Uterus (tissue), 4 donors: ENCODE measurements at places on chromosomes 5 and 9. TPM values are rescaled to one million over a fixed set of nuclear protein-coding genes. Genes with fewer than 3 reads are reported as not detected.

DNA sequence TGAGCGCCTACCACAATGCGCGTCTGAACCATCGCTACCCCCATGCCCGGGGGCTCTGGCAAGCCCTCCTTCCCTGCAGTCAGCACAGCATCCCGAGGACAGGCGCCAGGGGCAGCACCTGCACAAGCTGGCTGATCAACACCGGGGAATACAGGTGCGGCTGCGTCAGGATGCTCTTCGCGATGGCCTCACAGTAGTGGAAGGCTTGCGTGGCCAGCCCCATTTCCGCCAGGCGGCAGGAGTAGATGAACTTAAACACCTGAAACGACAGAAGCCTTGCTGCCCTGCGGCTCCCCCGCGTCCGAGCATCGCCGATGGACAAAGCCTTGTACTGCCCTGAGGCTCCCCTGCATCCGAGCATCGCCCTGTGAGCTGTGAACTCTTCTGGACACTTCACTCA lies 17.7 kb upstream of the INPP5E start:
- DNase-seq, result no peak

- DNase-seq, result no peak
Observed at GRCh38 chr5:63220244-63220643, 641.6 kb downstream of the LRRC70 start.

DNA sequence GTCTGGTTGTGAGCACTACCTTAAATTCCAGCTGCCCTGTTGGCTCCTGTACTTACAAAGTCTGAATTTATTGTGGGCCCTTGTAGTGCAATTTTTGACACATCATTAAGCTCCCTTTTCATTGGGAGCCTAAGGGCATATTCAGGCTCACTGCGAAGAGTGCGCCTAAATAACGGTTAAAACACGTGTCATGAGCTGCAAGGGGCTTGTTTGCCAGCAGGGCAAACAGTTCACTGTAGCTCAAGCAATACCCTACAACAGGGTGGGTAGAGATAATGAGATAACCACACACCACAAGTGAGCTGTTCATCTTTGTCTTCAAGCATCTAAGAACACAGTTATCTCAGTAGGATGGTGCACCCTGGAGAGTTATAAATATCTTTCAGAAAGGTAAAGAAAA lies 214.2 kb downstream of the SLF1 start:
- no peak for DNase-seq

- DNase-seq, result no peak
Observed at GRCh38 chr5:110195288-110195687, 505.6 kb downstream of the MAN2A1 start.

- no peak for DNase-seq
Observed at GRCh38 chr5:149453618-149454415, 74.7 kb upstream of the IL17B start.

DNA sequence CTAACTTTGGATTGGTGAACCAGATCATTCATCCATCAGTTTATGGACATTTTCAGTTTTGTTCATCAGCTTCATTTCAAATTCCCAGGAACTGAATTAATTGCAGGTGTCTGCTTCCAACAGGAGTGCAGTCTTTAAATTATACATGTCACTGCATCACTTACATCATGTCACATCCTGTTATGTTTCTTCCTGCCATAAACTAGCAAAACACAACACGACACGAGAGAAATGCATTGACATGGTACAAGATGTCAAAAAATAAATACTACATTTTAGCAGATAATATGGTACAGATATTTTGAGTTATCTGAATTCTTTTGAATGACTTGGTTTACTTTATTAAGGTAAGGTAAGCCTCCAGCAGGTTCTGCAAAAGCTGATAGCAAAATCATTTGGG lies 415.5 kb downstream of the NR2F1-AS1 start:
- DNase-seq, result no peak

GRCh38 chr5:98825582-98826375 lies 52.3 kb downstream of the RGMB start:
- no peak for DNase-seq

DNA sequence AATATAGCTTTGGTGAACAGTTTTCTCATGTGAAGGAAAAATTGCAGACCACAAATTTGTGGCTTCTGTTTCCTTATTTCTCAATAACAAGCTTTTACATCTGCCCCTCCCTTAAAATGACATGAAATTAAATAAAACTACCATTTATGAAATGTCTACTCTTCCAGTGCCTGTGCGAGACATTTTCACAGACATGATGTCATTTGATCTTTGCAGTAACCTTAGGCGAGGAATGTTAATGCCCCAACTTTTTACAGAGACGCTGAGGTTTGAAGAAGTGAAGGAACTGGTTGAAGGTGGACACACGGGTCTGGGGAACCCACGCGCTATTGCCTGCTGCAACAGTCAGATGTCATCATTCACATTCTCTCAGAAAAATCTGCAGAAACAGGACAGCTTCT lies 61.5 kb downstream of the OSTF1 start:
- no peak for DNase-seq

- peak; percentile 6 for DNase-seq
Observed at GRCh38 chr5:132243366-132243977, 14.0 kb upstream of the PDLIM4 start.

- no peak for DNase-seq
Observed at GRCh38 chr5:82991678-82992323, 85.4 kb downstream of the TMEM167A start.

GRCh38 chr5:40813698-40814281 lies 15.6 kb upstream of the PRKAA1 start:
- no peak for DNase-seq

DNA sequence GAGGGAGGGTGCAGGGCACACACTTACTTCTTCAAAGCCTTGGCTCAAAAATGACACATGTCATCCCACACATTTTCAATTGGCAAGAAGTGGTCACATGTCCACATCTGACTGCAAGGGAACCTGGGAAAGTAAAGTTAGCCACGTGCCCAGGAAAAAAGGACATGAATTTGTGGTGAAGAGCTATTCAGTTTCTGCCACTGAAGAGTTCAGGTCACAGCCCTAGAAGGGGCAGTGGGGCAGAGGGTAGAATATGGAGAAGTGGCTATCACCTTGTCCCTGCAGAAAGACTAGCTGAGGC lies 1.9 kb upstream of the RGS14 start:
- DNase-seq, result no peak

DNA sequence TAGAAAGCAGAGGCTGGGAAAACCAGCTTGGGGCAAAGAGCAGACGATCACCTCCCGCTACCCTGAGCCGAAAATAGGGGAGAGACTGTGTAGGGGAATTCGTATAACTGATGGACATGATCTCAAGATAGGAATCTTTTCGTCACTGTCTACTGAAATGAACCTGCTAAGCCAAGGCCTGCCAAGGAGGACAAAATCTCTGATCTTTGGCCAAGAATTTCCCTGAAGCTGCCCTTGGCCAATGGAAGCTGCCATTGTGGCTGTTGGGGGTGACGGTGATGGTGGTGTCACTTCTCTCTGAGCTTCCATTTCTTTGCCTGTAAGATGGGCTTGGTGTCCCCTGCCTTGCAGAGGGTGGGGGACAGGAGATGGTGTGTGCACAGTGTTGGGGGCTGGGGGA lies 3.3 kb upstream of the PTGES start:
- DNase-seq, result no peak

OR1J2 gene
- not detected for total RNA-seq

PCDHA9 gene
- total RNA-seq, result 1.2 TPM

GPR151 gene
- not detected for total RNA-seq

GFI1B gene
- total RNA-seq, result not detected

IL7R gene
- total RNA-seq, result 4.1 TPM

OTP gene
- not detected for total RNA-seq

NOXA1 gene
- 13.3 TPM for total RNA-seq

DRD1 gene
- total RNA-seq, result not detected
